ENCODE measurements at places on chromosomes 5 and 9.

GRCh38 chr9:133762488-133763271 is 24.5 kb upstream of the SARDH start:
- DNase-seq, result no peak

DNA sequence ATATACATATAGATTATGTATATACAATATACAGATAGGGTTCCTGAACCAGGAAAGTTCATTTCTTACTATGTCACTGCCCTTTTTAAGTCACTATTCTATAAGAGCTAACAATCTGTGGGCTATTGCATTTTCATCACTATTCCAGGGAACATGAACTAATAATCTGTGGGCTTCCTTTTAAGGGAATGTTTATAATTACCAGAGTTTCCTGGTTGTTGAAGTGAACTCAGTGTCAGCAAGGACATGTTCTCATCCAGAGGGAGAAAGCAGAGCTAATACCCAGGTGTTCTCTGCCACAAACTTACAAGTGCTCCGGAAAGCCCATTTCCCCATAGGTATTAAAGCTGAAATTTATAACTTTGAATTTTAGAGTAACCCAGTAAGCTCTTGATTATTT is 69.6 kb downstream of the CWC27 start:
- DNase-seq, result no peak

- DNase-seq, result no peak
Observed at GRCh38 chr5:5285906-5286305, 136.6 kb upstream of the ICE1 start.

GRCh38 chr9:4284925-4285324 is 14.9 kb downstream of the GLIS3 start:
- DNase-seq, result no peak

- DNase-seq, result no peak
Observed at GRCh38 chr5:115857626-115858349, 16.1 kb downstream of the AP3S1 start.

DNA sequence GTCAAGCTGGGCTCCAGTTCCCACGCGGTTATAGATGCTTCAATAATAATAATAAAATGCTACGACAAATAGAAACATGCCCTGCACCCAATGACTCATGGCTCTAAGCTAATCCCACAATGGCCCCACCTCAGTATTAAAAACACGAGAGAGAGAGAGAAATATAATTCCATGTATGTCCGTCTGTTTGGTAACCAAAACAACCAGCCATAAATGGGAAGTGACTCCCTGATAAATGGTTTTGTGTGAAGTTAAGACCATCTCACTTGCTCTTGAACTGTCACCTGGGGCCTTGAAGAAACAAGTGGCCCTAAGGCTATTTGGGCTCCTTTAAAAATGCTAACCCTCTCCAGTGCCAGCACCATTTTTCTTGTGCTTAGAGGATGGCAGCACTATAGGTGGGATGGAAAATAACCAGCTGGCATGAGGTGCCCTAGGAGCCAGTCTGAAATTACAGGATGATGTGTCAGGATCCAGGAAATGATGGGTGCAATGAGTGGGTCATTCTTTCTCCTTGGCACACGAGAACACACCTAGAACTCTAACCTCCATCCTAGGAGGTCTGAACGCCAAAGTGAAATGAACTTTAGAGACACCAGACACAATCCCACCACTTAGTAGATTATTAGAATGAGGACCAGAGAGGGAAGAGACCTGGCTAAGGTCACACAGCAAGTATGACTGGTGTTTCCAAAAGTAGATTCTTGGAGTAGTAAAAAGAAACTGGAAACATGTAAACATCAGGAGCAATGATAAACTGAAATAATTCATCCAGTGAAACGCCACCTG is 35.7 kb upstream of the ADRB2 start:
- no peak for DNase-seq

GRCh38 chr9:127291246-127291778 is 26.7 kb downstream of the GARNL3 start:
- DNase-seq, result no peak

DNA sequence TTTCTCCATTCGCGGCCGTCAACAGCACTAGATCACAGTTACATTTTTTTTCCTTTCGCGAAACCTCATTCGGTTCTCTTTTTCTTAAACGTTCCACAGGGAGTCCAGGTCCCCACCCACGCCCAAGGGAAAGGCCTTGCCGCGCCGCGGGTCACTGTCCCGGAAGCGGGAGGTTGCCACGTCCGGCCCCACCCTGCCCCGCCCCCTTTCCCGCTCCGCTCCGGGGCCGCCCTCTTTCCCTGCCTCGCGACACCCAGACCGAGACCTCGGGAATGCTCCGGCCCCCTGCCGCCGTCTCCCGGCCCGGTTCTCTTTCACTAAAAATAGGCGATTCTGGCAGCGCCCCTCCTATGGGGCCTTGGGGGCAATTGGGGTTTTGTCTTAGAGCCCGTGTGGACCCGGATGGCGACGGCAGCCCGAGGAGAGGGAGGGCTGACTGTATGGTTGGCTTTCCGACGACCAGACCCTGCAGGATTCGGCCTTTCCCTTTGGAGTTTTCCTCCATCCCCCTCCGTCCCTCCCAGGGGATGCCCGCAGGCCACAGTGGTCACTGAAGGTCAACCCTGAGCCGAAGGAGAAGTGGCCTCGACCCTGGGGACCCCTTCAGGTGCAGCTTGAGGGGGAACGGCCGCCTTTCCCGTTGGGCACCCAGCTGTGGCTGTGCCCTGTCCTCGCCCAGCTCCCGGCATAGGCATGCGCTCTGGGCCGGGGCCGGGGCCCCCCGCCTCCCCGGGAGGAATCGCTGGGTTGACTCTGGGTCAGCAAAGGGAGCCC is 2.8 kb upstream of the RACK1 start:
- peak; percentile 57 for DNase-seq

GRCh38 chr5:52443187-52443586 is 344.5 kb upstream of the ITGA1 start:
- DNase-seq, result no peak

- DNase-seq, result no peak
Observed at GRCh38 chr5:73958037-73958436, 332.0 kb downstream of the ARHGEF28 start.

DNA sequence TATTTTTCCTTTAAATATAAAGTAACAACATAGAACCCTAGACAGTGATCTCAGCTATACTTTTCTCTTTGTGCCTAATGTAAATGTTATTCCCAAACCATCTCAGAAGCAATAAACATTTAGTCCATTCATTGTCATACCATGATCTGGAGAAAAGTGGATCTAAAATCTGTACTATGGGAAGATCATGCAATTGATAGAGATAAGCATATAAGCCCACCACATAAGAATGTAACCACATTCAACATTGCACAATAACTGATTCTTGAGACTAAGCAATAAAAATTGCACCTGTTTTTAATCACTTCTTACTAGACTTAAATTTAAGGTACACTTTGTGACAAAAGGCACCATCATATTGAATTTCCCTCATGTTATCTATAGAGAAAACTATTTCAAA is 1403.0 kb upstream of the C9orf72 start:
- no peak for DNase-seq

DNA sequence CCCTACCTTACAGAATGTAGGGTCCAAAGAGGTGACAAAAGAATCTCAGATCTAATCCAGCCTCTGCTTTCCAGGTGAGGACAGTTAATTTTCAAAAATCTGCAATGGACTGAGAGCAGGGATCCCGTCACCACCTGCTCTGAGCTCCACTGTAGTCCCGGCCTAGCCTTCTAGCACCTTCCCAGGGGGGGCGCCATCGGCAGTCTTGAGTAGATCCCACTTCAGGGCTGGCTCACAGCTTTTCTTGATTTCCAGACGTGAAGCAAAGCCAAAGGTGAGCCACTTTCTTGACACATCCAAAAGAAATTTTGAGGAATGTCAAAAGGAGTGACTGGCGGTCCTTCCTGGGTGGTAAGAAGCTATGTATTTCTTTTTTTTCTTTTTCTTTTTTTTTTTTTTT is 114.1 kb downstream of the SYK start:
- DNase-seq, result peak; percentile 7

GRCh38 chr9:103245369-103245768 is 250.2 kb downstream of the CYLC2 start:
- no peak for DNase-seq

GRCh38 chr5:177402271-177403043 is 2.0 kb upstream of the PFN3 start:
- DNase-seq, result peak; percentile 37

- no peak for DNase-seq
Observed at GRCh38 chr5:39420482-39421145, 4.2 kb downstream of the DAB2 start.

DNA sequence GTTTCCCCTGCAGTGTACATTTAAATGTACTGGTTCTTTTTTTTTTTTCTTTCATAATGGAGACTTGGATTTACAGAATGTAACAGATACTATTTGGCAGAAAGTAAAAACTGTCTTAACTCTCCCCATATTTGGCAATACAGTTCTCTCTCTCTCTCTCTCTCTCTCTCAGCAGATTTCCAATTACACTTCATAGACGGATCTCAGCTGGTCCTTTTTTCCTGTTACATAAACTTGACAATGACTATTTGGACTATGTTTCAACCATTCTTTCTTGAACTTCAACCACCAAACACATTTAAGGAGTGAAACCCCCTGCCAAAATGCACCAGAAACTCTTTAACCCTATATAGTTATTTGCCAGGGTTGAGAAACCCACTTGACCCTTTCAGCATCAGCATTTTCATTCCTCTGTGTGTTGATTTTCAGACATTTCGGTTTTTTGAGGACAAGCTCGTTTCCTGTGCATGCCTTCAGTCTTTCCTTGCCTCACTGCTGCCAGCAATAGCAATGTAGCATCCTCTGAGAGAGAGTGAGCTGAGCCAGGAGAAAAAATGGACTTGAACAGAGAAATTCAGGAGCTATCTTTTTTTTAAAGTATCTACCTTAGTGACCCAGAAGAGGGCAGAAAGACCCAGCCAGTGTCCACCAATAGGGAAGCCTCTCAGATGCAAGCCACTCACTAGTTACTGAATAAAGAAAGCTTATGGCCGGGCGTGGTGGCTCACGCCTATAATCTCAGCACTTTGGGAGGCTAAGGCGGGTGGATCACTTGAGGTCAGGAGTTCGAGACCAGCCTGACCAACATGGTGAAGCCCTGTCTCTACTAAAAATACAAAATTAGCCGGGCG is 26.0 kb upstream of the GNA14 start:
- DNase-seq, result no peak

- no peak for DNase-seq
Observed at GRCh38 chr9:68672215-68672614, 32.8 kb upstream of the PIP5K1B start.

- DNase-seq, result no peak
Observed at GRCh38 chr9:137405677-137406081, 17.3 kb downstream of the EXD3 start.

DNA sequence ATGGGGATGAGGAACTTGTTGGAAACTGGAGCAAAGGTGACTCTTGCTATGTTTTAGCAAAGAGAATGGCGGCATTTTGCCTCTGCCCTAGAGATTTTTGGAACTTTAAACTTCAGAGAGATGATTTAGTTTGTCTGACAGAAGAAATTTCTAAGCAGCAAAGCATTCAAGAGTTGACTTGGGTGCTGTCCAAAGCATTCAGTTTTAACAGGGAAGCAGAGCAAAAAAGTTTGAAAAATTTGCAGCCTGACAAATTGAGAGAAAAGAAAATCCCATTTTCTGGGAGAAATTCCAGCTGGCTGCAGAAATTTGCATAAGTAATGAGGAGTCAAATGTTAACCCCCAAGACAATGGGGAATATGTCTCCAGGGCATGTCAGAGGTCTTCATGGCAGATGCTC is 682.3 kb upstream of the ST8SIA4 start:
- no peak for DNase-seq

DNA sequence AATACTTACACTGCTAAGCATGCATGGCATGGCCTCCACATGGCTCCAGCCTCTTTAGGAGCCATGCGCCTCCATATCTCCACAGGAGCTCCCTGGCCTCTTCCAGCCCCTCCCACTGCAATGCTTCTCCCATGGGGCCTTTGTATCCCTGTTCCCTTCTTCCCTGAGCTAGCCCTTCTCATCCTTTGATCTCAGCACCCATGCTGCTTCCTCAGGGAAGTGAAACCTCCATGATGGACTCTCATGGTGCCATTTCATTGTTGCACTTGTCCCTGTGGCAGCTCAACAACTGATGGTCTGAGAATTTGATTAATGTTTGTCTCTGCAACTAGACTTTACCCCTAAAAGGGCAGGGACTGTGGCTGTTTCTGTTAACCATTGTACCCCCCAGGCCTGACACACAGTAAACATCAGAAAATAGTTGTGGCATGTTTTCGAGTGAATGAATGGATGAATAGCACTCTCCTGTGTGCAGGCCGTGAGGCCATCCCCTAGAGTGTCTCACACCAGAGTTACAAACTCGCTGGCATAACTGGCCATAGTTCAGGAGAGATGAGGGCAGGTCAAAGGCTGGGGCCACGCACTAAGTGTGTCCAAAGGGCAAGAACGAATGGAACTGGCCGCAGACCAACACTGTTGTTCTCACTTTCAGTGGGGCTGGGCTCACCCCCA is 6.6 kb downstream of the IDNK start:
- DNase-seq, result no peak

- no peak for DNase-seq
Observed at GRCh38 chr5:65623482-65623881, 651 bp downstream of the TRIM23 start.

GRCh38 chr5:169085212-169085611 is 215.7 kb downstream of the SLIT3 start:
- no peak for DNase-seq

DNA sequence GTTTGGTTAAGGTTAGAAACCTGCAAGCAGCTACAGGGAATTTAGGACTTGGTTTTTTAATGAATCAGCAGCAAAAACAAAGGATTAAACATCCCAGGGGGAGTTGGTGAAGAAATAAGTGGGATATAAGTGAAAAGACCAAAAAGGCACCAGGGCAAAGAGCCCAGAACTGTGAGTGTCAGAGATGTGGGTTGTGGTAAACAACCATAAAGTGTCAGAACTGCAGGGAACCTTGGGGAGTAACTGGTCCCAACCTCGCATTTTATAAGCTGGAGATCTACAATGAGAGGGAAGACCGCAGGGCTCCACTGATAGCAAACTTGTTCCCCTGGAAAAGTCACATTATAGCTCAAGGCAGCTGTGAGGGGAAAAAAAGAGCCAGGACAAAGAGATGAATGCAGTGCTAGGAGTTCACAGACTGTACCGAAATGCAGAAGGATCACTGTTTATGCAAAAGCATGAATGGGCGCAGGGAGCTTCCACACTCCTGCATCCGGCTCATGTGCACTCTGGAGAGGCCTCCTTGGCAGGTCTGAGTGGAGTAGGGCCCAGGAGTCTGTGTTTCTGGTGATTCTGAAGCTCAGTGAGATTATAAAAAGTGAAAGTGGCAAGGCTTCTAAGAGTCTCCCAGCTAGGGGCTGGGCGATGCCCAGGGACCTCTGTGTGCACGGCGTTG is 156.3 kb downstream of the GOLPH3 start:
- no peak for DNase-seq

GRCh38 chr9:17216011-17216410 is 81.2 kb downstream of the CNTLN start:
- DNase-seq, result no peak

- no peak for DNase-seq
Observed at GRCh38 chr5:77987331-77987730, 211.2 kb upstream of the TBCA start.

Measured in activated T-cell treated with anti-CD3 and anti-CD28 coated beads for 4 hours (primary cell).